Activated CD8-positive, alpha-beta memory T cell treated with anti-CD3 and anti-CD28 coated beads, Interleukin-2, amount 10 ng/mL, durations not matched to agents 7 days and 5 days (primary cell): ENCODE measurements at places on chromosomes 7 and 10.

DNA sequence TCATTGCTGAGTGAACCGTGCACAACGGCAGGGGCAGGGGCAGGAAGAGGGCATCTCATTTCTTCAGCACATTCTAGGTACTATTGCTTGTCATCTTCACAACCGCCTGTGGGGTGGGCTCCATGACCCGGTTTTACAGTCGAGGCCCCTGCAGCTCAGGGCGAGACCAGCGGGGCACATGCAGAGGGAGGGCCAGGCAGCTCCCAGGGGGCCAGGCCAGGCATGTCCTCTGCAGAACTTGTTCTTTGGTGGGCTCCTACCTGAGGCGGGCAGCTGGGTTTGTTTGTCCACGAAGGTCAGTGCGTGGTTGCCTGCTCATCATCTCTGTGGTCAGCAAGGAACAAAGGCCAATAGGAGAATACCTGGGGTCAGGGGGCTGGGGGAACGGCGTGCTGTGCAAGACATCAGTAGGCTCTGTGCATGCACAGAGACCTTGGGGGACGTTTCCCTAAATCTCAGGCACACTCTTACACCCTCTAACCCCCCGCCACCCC lies 75.1 kb upstream of the LEP start:
- no peak for DNase-seq

DNA sequence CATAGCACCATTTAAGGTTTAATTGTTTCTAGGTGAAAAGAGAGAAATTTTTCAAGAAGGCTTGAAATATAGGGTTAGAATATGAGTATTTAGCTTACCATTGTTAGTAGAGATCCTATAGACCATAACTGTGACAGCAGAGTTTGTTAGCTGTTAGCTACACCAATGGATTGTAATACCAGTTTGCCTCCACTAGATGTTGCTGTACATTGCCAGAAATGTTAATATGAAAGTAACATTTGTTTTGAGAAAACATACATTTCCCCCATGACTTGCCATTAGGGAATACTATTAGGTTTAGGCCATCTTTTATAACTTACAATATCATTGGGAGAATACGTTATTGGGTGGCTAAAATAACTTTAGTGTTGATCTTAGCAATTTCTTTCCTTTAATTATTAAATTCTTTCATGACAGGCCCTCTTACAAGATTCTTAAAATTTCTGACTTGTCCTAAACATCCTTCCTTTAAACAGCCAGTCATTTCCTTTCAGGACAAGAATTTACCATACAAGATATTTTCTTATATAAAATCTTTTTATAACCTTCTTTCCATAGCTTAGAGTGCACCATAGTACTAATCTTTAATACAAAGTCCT lies 39.5 kb downstream of the ZNF117 start:
- DNase-seq, result no peak

GRCh38 chr7:102914585-102914984 lies 1.8 kb downstream of the LRRC17 start:
- DNase-seq, result no peak

DNA sequence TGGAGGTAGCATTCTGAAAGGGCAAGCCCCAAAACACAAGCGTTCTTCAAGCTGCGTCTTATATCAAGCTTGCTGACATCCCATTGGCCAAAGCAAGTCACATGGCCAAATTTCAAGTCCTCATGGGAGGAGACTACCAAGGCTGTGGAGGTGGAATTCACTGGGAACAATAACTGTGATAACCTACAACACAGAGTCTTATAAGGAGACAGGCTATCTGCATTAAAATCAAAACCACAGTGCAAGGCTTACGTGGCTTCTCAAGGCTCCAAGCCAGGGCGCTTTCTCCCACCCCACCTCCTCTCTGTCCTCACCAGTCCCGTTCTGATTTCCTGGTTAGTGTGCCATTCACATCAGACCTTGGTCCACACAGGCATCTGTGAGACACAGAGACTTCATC lies 39.4 kb downstream of the ADRB1 start:
- DNase-seq, result peak; percentile 49

DNA sequence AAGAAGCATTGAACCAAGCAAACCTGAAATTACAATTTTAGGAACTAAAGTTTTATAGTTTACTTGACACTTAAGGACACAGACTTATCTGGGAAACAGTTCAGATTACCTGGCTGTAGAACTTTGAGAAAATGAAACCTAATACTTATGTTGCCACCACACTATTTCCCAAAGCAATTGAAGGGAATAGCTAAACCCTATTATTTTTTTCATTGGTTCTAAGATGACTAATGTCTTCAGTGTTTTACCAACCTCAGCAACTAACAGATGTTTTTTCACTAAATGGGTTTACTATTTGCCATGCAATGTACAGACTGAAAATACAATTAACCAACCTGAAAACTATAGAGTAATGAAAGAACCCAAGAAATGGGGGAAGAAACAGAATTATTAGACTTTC lies 689.6 kb downstream of the SORCS1 start:
- DNase-seq, result no peak

DNA sequence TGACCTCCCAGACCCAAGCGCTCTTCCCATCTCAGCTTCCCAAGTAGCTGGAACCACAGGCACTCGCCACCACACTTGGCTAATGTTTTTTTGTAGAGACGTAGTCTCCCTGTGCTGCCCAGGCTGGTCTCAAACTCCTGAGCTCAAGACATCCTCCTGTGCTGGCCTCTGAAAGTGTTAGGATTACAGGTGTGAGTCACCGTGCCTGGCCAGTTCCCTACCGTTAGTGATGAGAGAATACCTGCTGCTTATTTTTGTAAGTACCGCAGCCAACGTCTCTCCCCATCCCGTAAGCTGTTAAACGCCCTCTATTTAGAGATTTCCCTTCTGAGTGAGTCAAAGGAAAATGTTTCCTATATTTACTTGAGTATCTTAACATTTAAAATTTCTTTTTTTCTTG lies 38.5 kb upstream of the PDLIM1 start:
- DNase-seq, result no peak

- DNase-seq, result no peak
These were observed 4.3 kb upstream of the LAMB4 start for GRCh38 chr7:108134486-108134885.

DNA sequence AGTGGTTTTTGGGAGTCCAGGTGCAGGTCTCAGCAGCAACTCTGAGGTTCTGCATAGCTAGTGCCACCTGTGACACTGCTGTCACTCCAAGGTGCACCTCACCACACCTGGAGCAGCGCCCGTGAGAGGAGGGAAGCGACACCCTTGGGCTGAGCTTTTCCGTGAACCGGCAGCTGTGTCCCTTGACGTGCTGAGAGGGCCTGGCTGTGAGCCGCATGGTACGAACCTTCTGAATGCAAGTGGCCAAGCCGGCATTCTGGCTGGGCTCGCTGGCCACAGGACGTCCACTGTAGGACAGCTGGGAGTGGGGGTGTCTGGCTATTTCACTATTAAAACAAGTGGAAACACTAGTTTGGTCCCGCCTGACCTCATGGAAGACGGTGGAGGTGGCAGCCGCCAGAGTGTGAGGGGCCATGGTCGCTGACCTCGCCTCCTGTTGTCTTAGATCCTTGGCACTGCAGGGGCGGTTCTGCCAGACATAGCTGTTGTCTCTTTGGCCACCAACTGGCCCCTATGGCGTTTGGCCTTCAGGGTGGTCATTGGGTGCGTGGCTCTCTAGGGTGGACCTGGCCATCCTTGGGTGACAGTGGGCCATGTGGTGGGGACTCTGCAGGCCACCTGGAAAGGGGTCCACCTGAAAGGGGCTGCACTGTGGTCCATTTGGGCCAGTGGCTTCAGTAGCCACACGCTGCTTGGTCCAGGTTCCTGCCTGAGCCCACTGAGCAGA lies 12.9 kb downstream of the INPP5A start:
- DNase-seq, result no peak

DNA sequence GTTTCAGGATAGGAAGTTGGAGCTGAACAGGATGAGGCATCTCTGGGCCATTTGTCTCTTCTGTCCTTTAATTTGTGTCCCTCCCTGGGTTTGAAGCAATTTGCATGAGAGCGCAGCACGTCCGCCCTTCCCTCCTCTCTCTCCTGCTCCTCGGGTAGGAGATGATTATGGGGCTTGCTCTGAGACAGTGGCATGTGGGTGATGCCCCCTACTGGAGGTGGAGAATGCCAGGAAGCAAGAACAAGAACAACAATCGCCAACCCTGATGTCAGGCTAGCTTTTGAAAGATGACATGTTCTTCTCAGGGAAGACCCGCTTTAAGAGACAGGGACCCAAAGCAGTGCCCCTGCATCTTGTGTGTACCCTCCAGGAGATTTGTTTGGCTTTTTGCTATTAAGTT lies 63.9 kb upstream of the LOXL4 start:
- no peak for DNase-seq

DNA sequence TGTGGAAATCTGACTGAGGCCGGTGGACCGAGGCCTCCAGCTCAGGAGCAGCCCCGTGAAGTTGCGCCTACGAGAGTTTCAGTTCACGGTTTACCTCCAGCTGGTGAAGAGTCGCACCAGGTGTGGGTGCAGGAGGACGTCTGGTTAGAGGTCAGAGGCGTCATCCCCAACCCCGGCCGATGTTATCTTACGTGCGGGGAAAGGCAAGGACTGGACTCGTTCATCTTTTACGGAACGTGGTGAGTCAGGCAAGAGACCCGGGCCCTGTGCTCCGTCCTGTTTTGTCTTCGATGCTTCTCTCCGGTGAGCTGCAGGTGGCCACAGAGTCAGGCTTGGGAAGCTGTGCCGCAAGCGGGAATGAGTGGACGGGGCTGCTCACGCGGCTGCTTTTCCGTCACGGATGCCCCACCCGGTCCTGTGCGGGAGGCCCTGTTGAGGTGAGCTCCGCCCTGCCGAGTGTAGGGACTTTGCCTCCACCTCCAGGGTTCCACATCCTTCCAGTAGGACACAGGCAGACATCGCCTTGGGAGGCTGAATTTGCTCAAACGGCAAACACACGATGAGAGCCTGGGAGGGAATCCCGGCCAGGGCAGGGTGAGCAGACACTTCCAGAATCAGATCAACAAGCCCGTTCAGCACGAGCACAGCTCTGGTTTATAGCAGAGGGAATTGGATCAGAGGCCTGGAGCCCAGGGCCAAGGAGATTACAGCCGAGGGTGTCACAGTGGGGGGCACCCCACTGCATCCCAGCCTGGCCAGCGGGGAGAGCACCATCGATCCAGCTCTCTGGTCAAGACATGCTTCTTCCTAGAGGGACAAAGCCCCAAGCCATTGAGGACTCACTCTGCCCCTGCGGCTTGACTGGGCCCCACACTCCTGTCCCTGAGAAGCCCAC lies 50.1 kb upstream of the INPP5A start:
- DNase-seq, result no peak

GRCh38 chr7:11737723-11738122 lies 94.3 kb downstream of the THSD7A start:
- no peak for DNase-seq

DNA sequence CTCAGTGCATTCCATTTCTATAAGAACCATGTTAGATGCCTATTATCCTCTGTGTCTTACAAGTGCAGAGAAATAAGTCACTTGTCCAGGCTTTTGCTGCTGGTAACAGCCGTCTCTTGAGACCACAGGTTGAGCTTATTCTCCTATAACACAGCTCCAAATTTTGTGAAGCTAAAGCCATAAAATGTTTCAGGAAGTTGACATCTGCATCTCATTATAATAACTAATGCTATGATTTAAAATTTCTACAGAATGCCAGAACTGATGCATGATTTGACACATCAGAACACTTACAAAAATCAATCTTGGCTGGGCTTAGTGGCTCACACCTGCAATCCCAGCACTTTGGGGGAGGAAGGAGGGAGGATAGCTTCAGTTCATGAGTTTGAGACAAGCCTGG lies 986.9 kb downstream of the TYW1 start:
- no peak for DNase-seq

GRCh38 chr7:2244404-2244995 lies 2.5 kb downstream of the NUDT1 start:
- DNase-seq, result no peak

GRCh38 chr7:2546776-2547586 lies 8.3 kb downstream of the BRAT1 start:
- DNase-seq, result no peak

DNA sequence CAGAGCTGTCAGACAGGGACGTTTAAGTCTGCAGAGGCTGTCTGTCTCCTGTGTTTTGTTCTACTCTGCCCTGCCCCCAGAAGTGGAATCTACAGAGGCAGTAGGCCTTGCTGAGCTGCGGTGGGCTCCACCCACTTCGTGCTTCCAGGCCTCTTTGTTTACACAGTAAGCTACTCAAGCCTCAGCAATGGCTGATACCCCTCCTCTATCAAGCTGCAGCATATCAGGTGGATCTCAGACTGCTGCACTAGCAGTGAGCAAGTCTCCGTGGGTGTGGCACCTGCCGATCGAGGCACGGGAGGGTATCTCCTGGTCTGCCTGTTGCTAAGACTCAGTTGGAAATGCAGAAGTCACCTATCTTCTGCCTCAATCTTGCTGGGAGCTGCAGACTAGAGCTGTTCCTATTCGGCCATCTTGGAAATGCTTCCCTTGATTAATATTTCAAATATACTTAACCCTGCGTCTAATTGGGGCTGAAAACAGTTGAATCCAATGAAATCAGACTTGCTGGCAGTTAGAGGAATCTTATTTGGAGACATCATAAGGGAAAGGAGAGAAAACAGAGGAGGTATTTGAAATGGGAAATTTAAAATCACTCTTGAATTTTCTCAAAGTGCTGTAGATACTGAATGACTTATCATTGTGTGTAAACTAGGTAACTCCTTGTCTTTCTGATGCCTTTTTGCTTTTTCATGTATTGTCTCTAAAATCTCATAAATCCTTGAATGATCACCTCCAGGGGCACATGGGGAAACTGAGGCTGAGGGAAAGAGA lies 13.8 kb upstream of the CYP3A5 start:
- no peak for DNase-seq

DNA sequence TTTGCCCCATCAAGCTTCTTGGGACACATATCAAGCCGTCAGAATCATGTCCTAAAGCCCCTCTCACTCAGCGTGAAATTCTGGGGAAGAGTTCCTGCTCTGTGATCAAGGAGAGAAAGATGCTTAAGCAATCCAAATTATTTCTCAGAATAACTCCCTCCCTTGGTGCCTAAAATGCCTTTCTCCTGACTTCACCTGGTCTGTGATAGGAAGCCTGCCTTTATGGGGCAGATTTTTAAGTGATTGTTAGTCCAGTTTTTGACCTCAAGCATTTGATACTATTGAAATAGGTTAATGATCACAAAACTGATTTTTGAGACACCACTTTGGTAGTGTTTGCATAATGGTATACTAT lies 76.4 kb upstream of the MAGI2 start:
- no peak for DNase-seq

DNA sequence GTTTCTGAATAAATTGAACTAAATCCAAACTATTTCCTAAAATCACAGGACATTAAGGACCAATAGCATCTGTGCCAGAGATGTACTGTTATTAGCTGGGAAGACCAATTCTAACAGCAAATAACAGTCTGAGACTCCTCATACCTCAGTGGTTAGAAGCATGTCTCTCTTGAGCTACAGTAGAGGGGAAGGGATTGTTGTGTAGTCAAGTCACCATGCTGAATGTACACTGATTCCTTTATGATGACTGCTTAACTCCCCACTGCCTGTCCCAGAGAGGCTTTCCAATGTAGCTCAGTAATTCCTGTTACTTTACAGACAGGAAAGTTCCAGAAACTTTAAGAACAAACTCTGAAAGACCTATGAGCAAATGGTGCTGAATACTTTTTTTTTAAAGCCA lies 13.9 kb downstream of the MEST start:
- DNase-seq, result no peak
